Activated CD4-positive, alpha-beta T cell treated with anti-CD3 and anti-CD28 coated beads, Interleukin-2, amount 50 U/mL, for 16 hours (primary cell): ENCODE measurements at places on chromosomes 3 and 15.

DNA sequence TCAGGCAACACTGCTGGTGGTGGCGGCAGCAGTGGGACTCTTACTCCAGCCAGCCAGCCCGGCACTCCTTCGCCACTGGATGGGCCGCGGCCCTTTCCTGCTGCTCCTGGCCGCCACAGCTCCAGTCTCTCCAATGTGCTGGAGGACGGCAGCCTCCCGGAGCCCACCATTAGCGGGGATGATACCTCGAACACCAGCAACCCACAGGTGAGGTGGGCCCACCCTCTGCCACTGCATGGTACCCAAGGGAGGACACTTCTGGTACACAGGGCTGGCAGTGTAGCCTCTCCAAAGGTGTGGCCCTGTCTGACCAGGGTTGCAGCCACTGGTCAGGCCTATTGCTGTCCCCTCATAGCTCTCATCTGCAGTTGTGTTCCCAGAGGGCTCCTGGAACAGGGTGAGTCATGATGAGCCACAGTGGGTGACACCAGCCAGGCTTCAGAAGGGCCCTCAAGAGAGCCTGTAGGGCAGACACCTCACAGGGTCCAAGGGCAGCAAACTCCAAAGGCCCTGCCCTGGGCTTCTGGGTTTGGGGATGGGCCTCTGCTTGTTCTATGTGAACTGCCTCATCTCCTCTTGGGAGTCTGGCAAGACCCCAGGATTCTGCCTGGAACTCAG, 20.8 kb downstream of the NBEAL2 start:
- DNase-seq: no peak

DNA sequence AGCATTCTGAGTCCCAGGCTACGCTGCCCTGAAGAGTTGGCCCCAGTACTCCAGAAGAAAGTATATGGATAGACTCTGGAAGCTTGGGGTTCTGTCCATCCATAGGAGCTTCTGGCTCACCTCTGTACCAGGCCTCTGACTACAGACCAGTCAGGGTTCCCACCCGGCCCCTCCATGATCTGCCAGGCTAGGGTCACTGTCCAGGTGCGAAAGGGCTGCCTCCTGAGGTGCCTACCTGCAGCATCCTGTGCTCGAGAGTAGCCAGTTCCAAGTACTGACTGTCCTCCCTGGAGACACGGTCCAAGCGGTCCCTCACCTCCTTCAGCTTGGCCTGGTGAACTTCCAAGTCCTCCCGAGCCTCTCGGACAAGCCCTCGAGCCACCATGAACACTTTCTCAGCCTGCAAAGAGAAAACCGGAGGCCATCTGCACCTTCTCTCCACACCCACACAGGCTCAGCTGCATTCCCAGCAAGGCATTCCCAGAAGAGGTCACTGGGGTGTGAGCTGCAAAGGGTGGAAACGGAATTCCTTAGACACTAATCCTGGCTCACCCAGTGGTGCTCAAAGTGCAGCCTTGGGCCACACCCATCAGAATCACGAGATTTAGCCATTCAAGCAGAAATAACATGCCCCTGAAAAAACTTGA, 3.7 kb upstream of the PLXNB1 start:
- no peak for DNase-seq

DNA sequence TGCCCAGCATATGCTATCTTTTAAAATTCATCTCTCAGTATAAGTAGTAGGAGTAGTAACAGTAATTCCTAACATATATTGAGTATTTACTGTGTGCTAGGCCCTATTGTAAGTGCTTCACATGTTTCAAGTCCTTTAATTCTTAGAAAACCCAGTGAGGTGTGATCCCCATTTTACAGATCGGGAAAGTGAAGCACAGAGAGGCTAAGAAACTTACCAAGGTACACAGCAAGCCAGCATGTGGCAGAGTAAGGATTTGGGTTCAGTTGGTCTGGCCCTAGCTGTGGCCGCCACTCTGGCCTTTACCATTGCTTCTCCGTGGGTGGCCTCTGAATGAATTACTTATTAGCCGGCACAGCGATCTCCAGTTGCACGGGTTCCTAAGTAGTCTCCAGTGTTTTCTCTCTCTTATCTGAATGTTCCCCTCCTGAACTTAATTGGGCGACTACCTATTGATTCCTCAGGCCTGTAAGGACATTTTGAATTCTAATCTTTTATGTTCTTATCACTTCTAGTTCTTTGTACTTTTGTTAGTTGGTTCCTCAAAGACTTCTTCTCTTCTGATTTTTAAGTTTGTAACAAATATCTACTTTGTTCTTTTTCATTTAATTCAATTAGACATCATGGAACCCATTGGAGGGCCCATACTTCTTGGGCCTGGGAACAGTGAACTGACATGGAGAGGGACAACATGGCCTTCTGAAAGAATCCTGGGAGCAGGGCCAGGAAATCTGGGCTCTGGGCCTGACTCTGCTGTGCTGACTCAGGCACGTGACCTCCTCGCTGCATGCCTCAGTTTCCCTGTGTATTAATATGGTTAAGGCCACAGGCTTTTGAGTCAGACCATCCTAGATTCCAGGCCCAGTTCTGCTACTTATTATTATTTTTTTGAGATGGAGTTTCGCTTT, 11.6 kb downstream of the CLCN2 start:
- DNase-seq: no peak

GRCh38 chr3:148816981-148817525, 10.6 kb upstream of the CPB1 start:
- no peak for DNase-seq

DNA sequence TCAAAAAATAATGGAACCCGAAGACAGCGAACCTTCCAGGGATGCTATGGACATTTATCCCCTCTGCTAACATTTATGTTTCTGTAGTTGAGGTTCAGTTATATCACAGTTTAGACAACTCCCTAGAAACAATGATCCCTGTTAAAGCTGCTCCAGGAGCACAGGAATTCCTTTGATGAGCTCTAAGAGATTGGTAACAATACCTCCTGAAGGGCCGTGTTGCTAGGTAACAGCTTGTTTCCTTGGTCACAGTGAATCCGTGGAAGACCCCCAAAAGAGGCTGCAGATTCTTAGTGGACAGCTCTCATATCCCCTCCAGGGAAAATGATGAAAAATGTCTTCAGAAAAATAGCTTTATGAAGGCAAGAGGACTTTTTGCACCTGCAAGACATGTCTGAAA, 160.2 kb downstream of the SERPINI1 start:
- no peak for DNase-seq
